ENCODE measurements at places on chromosomes 7 and 10.
A peak's percentile ranks its signal among the peaks of the same experiment; 100 is the strongest.

- DNase-seq: no peak
These were observed 344.6 kb upstream of the AOAH start for GRCh38 chr7:37068902-37069301.

DNA sequence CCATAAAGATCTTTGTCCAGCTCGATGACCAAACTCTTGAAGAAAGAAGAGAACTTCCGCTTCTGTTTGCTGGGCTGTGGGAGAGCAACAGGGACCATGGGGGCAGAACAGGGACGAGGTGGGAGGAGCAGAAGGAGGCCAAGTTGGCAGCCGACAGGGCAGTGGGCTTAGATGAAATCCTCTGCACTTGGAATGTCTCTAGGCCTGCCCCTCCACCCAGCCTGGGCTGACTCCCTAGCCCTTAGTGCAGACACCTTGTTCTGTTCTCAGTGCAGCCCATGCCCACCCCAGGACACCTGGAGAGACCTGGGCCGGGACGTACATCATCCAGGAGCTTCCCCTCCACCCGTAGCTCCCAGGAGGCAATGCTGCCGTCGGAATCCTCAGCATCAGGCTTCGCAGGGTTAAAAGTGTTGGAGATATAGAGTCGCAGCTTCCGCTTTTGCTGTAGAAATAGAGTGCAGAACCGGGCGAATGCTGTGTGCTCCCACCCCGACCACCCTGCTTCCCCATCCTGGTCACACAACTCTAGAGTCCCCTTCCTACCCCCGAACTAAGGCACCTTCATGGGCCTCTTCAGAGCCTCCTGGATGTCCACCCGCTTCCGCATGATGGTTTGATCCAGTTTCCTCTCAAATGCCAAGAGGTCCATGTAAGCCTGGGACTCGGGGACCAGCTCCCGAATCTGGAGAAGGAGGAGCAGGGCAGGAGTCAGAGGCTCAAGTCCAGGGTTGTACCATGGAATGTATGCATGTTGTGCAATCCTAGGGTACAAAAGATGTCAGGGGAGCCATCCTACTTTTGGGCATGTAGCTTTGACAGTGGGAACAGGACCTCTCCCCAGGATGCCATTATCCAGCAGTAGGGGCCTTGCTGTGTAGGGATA, 6.1 kb downstream of the SMARCD3 start:
- no peak for DNase-seq

DNA sequence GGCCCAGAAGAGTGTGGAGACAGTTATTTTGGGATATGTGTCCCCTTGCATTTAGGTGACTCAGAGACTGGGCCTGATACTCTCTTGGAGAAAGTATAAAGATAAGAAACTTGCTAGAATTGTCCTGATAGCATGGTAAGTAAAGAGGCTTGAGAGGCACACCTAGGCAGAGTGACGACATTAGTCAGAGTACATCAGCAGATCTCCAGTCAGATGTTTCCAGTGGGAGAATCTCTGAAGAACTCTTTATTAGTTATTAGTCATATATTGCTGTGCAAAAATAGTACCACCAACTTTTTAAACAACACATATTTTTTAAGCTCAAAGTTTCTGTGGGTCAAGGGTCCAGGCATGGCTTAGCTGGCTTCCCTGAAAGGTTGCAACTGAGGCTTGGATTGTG, 182.6 kb downstream of the NEBL start:
- DNase-seq: no peak

DNA sequence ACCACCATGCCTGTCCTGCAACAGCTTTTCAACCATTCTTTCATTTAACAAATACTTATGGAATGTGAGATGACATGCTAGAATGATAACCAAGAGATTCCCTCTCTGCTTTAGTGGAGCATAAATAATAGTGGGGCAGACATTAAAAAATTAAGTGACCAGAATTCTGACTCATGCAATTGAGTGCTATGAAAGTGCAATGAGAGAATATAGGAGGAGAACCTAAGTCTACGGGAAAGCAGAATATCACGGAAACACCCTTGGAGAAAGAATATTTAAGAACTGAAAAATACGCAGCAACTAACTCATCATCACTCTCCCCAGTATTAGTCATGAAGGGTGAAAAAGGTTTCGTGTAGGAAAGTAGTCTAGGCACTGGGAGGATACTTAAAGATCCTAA, 7.1 kb downstream of the KIF5B start:
- DNase-seq: no peak

- DNase-seq: no peak
These were observed 59.8 kb upstream of the CYP2C9 start for GRCh38 chr10:94878649-94879048.

DNA sequence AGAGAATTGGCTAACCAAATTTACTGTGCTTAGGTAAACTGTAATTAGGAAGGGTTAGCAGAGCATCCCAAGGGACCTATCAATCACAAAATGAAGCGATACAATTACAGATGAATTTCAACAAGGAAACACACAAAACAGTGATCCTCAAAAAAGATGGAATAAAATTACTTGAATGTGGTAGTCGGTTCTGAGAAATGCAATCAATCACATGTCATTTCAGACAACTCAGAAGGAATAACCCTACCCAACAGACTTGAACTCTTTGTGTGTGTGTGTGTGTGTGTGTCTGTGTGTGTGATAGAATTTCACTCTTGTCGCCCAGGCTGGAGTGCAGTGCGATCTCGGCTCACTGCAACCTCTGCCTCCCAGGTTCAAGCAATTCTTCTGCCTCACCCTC, 43.5 kb downstream of the ST8SIA6 start:
- no peak for DNase-seq

DNA sequence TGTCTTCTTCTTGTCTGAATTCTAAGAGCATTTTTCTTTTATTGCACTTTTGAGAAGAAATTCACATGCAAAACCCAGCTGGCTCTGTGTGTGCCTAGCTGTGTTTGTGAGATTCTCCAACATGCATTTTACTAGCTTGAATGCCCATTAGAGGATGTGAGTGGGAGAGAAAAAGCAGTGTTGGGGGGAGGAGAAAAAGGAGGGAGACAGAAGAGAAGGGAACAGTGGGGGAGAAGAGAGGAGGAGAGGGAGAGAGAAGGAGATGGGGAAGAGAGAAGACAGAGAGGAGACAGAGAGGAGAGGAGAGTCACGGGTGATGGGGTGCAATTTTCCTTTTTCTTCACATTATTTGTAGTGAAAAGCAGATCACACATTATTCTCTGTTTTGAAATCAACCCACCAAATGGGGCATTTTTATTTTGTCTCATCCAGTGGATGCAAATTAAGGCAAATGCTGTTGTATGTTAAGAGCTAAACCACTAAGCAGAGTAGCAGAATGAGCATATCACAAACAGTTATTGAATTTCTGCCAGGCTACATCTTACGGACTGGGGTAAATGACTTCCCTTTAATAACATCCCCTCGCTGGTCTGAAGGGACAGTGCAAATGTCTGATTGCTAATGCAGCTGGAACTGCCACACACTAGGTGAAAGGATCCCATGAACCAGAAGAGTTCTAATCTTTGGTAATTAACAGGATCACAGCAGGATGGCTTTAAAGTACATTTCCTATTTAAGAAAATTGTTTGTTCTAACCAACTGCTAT, 849 bp downstream of the LRRN3 start:
- no peak for DNase-seq

GRCh38 chr10:70255329-70256299, 22.4 kb upstream of the PPA1 start:
- peak; percentile 84 for DNase-seq

- DNase-seq: no peak
These were observed 138.8 kb downstream of the CFAP58 start for GRCh38 chr10:104492329-104492940.

DNA sequence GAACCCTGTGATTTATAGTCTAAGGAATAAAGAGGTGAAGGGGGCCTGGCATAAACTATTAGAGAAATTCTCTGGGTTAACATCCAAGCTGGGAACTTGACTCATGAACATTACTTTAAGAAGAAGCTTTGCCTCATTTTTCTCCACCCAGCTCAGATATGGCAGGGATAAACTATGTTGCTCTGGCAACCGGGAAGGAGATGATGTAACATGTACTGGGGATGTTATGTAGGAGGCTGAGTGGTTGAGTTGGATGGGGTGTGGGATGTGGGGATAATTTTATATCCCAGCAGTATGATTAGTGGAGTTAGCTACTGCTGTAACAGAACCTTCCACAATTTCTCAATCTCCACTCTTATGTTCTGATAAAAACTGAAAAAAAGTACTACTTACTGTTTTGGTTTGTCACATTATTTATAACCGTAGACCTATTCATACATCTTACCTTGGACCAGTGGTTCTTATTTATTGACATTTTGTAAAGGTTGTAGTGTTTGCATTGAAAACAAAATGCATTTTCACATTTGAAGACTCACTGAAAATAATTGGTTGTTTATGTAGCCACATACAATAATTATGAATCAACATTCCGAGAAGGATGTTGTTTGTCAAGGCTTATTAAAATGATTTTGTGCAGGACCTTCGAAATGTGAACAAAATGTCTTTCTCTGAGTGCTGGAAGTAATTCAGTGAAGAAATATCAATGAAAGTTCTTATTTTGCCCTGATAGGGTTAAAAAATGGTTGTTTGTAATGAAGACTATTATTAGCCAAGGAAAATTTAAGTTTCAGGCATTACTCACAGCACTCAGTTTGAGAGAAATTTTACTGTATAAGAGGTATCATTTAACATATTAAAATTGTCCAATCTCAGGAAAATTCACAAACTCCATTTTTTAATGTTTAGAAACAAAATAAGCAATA, 1.3 kb downstream of the OR2F2 start:
- DNase-seq: no peak

DNA sequence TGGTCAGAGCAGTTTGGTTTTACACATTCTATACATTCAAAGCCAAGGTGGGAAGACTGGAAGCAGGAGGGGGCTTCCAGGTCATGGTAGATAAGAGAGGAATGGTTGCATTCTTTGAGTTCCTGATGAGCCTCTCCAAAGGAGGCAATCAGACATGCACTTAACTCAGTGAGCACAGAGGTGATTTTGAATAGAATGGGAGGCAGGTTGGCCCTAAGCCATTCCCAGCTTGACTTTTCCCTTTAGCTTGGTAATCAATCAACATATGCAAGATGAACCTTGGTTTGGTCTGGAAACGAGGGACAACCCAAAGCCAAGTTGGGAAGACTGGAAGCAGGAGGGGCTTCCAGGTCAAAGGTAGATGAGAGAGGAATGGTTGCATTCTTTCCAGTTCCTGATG, 31.4 kb downstream of the TCERG1L start:
- no peak for DNase-seq

DNA sequence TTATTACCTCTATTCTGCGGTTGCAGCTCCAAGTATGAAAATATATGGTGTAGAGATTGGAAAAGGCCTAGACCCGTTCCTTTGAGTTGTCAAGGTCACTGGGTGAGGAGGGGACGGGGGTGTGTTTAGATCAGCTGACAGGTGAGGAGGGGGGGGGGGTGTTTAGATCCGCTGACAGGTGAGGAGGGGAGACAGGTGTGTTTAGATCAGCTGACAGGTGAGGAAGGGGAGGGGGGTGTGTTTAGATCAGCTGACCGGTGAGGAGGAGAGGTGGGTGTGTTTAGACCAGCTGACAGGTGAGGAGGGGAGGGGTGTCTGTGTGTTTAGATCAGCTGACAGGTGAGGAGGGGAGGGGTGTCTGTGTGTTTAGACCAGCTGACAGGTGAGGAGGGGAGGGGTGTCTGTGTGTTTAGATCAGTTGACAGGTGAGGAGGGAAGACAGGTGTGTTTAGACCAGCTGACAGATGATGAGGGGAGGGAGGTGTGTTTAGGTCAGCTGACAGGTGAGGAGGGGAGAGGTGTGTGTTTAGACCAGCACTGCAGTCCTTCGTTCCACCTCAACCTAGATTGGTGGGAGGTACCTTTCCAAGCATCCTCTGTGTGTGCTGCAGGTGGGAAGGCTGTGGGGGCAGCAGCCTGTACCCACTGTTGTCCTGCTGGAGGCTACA, 655.0 kb upstream of the ADARB2 start:
- DNase-seq: no peak

DNA sequence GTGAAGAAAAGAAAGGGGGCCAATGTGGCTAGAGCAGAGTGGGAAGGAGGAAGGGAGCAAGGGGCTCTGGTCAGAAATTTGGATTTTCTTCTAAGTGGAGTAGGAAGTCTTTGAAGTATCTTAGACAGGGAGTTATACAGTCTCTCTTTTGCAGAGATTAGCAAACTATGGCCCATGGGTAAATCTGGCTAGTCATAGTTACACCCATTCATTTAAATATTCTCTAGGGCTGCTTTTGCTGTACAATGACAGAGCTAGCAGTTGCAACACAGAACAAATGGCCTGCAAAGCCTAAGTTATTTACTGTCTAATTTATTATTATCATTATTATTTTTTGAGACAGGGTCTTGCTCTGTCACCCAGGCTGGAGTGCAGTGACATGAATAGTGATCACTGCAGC, 10.5 kb upstream of the LAMB4 start:
- no peak for DNase-seq

DNA sequence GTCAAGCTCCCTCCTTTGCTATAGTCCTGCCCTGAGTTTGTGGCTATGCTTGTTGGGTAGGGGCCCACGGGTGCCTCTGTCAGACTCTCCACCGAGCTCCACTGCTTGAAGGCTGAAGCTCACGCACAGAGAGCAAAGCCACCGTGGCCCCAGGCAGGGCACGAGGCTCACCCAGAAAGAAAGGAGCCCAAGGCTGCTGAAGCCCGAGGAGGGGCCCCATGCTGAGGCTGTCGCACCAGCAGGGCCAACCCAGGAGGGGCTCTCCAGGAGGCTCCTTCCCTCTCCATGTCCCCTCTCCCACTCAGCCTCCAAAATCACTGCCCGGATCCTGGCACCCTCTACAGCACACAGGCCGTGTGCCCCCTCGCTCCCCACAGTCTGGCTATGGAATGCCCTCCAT, 50.5 kb downstream of the YKT6 start:
- DNase-seq: no peak

- no peak for DNase-seq
These were observed 748 bp upstream of the SH3PXD2A start for GRCh38 chr10:103855852-103856796.

DNA sequence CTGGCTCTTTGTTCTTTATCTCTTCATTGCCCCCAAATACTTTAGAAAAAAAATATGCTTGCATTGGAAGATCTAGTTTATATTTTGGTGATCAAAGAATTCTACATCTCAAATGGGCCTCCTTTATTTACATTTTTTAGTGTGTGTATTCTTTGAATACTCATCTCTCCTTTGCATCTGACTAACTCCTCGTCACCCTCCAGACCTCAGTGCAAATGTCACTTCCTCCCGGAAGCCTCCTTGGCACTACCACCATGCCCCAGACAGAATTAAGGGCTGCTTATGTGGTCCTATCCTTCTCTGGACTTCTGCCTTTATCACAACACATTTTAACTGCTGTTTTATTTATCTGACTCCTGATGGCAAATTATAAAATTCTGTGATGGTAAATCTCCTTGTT, 52.0 kb upstream of the PPP1R3C start:
- no peak for DNase-seq

- no peak for DNase-seq
These were observed 22.0 kb upstream of the BMPR1A start for GRCh38 chr10:86734207-86734988.

DNA sequence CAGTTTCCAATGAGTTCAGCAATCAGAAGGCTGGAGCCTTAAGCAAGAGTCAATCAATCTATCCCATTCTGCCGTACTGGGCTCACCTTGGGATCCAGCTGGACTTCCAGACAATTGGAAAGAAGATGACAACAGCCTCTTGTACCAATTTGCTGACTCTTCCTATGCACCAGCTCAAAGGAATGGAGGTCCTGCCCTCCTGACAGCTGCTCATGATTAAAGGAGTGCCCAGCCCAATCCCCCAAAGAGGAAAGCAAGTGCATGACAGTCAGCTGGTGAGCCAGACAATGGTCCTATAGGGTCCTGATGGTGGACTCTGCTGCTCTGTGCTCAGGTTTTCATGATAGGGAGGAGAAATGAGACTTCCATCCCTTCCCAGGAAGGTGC, 25.1 kb downstream of the VSTM4 start:
- DNase-seq: no peak

- no peak for DNase-seq
These were observed 151.9 kb downstream of the PKD1L1 start for GRCh38 chr7:47796347-47796746.
